Stimulated activated CD4-positive, alpha-beta T cell treated with anti-CD3 and anti-CD28 coated beads, Interleukin-4, amount 100 ng/mL, for 1 hour (primary cell): ENCODE measurements at places on chromosomes 4 and X.

- no peak for DNase-seq
These were observed 2.8 kb upstream of the GRIA2 start for GRCh38 chr4:157217708-157218107.

DNA sequence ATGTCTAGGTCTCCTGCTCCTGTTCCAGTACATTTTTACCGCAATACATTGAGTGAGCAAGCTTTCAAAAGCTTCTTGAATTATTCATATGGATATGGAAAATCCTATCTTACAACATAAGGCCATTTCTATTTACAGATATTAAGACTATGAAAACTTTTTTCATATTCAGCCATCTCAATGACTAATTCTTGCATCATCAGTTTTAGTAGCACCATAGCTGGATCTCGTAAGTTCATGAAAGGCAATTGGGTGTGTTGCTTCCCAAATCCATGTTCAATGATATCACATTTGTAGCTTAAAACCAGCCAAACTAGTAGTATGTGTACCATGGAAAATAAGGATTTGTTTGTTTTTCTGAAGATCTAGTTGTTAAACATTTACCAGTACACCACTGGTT is 118.3 kb upstream of the GABRA2 start:
- no peak for DNase-seq

DNA sequence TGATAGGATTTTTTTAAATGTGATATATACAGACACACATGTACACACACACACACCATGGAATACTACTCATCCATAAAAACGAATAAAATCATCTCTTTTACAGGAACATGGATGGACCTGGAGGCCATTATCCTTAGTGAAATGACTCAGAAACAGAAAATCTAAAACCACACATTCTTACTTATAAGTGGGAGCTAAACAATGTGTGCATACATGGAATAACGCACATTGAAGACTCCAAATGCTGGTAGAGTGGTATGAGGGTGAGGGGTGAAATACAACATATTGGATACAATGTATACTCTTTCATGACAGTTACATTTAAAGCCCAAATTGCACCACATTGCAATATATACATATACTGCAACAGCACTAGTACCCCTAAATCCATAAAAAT is 120.2 kb upstream of the ADGRL3 start:
- no peak for DNase-seq

GRCh38 chrX:47321386-47321785 is 49.0 kb upstream of the ZNF157 start:
- no peak for DNase-seq

DNA sequence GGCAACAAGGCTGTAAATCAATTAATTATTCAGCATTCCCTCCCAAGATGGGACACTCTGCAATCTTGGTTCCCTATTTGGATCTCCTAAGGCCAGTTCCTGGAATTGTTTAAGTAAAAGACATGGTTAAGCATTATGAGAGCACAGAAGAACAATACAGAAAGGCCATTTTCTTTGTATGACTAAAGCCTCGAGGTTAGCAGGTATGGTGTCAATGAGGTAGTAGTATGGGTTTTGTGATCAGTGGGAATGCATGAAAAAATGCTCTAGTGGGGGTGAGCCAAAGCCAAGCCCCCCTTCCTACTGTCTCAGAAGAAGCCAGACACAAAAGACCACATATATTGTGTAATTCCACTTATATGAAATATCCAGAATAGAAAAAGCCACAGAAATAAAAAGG is 61.7 kb upstream of the S100G start:
- no peak for DNase-seq

DNA sequence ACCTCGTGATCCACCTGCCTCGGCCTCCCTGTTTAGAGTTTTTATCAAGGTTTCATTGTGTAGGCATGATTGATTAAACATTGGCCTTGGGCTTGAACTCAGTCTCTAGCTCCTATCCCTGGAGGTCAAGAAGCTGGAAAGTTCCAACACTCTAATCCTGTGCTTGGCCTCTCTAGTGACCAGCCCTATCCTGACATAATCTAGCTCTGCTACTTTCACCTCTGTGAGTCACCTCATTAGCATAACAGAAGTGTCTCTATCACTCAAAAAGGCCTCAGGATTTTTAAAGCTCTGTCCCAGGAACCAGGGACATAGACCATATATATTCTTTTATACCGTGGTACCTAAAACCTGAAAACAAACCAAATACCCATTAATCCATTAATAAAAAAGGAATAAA is 377.5 kb downstream of the CENPC start:
- DNase-seq, result no peak

- no peak for DNase-seq
These were observed 128.7 kb downstream of the FHIP1A start for GRCh38 chr4:151537687-151538086.

- no peak for DNase-seq
These were observed 107.6 kb downstream of the MID1 start for GRCh38 chrX:10512741-10513140.

GRCh38 chrX:79524642-79525041 is 157.5 kb upstream of the ITM2A start:
- DNase-seq, result no peak

DNA sequence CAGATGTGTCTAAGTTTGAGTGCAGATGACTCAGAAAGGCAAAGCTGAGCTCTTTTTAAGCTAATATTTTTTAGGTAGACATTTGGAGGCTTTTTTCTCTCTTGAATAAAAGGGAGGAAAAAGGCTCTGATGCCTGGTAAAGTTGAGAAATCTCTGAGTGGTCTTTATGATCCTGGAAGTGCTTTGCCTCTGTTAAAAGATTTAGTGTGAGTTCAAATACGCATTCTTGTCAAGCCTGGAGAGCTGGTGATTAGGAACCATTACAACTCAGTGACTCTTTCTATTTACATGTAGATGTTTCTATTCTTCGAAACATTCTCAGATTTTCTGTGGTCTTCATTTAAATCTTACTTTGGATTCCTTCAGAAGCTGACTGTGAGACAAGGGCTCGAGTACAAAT is 143.4 kb upstream of the MED14 start:
- no peak for DNase-seq

DNA sequence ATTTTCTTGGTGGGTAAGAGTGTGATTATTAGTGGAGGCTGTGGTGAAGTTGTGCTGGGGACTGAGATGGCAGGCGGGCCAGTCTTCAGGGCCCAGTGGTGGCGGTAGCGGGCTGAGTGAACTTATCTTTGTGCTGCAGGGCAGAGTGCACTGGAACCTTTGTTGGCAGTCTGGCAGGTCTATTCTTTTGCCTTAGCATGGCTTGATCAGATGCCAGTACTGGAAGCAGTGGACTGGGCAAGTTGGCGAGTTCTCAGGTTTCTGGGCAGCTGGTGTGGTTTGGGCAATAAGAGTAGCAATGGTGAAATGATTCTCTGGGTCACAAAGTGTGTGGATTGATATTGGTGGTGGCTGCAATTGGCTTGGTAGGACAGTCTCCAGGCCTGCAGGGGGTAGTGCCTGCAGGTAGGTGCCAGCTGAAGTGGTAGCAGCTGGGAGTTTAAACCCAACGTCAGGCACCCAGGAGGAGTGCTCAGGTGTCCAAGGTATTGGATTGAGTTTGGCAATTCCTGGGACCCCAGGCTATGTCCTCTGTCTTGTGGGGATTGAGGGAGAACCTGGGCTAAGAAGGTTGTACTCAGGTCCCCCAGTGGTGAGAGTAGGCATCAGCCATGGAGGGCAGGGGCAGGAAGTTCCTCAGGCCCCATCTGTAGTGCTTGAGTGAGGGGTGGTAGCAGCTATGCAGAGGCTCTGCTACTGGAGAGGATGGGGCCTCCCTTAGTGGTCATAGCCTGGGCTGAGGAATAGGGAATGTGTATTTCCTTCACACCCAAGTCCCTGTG is 34.9 kb upstream of the SLC25A14 start:
- no peak for DNase-seq

- DNase-seq, result no peak
These were observed 76.7 kb downstream of the KLHL34 start for GRCh38 chrX:21581479-21581878.

GRCh38 chr4:117889978-117890377 is 144.3 kb upstream of the NDST3 start:
- no peak for DNase-seq

GRCh38 chrX:63784346-63784901 is 590 bp downstream of the ARHGEF9 start:
- no peak for DNase-seq

GRCh38 chr4:6568689-6569332 is 6.2 kb upstream of the MAN2B2 start:
- no peak for DNase-seq

DNA sequence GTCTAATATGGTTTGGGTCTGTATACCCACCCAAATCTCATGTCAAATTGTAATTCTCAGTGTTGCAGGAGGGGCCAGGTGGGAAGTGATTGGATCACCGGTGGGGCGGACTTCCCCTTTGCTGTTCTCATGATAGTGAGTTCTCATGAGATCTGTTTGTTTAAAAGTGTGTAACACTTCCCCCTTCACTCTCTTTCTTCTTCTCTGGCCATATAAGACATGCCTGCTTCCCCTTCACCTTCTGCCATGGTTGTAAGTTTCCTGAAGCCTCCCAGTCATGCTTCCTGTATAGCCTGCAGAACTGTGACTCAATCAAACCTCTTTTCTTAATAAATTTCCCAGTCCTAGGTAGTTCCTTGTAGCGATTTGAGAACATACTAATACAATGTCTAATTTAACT is 19.7 kb upstream of the SCRG1 start:
- DNase-seq, result no peak

GRCh38 chr4:54228961-54229501 is at the start of gene PDGFRA:
Gene PDGFRA (plus strand): TSS chr4:54229293. CDS start chr4:54258769, 29,476 bp downstream.
- no peak for DNase-seq

GRCh38 chrX:48458711-48459110 is 11.3 kb downstream of the SLC38A5 start:
- DNase-seq, result no peak

GRCh38 chrX:19624739-19625138 is 109.4 kb upstream of the MAP3K15 start:
- DNase-seq, result no peak

DNA sequence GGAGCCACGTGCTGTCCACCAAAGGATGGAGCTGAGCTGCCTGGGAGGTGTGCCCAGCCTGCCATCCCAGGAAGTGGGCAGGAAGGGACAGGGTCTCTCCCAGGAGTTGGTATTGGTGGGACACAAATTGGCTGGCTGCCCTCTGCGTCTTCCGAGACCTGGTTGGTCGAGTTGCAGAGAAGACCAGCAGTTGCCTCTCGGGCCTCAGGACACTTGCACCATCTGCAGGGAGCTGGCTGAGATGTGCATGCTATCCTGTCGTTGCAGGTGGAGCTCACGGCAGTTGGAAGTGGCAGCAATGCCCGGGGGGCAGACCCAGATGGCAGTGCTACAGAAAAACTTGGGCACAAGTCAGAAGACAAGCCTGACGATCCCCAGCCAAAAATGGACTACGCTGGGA is 30.2 kb downstream of the BCORL1 start:
- no peak for DNase-seq

DNA sequence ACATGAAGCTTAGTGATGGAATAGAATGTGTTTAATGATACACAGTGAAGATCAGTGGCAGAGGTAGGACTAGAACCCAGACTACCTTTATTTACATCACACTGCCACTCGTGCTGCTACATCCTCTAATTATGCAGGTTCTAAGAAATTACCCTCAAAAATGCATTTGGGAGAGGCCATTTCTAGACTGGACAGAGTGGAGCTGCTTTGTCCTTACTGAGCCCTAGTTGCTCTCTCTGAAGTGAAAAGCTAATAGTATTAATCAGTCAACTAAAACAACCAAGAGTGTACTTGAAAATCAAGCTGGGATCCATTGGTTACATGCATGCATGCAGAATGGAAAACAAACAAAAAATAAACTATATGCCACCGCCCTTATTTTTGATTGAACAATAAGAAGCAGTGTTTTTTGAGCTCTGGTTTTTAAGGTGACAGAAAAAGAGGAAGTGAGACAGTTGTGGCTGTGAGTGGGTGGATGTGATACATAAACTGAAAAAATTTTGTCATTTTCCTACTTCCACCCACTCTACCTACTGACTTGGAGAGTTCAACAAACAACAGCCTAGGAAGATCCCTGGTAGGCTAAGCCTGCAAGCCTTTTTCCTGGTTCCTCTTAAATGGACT is 6.8 kb upstream of the VSIG4 start:
- DNase-seq, result no peak

- no peak for DNase-seq
These were observed 108.4 kb upstream of the BMP2K start for GRCh38 chr4:78667764-78668163.

GRCh38 chrX:19866626-19867410 is 20.6 kb downstream of the SH3KBP1 start:
- DNase-seq, result no peak

- DNase-seq, result no peak
These were observed 227.9 kb upstream of the ANKRD50 start for GRCh38 chr4:124940387-124940786.
